ENCODE measurements at places on chromosomes 4 and X.

GRCh38 chr4:39043861-39044363 lies 11.7 kb upstream of the TMEM156 start:
- no peak for DNase-seq

GRCh38 chr4:8383016-8383415 lies 57.5 kb downstream of the ACOX3 start:
- DNase-seq: no peak

DNA sequence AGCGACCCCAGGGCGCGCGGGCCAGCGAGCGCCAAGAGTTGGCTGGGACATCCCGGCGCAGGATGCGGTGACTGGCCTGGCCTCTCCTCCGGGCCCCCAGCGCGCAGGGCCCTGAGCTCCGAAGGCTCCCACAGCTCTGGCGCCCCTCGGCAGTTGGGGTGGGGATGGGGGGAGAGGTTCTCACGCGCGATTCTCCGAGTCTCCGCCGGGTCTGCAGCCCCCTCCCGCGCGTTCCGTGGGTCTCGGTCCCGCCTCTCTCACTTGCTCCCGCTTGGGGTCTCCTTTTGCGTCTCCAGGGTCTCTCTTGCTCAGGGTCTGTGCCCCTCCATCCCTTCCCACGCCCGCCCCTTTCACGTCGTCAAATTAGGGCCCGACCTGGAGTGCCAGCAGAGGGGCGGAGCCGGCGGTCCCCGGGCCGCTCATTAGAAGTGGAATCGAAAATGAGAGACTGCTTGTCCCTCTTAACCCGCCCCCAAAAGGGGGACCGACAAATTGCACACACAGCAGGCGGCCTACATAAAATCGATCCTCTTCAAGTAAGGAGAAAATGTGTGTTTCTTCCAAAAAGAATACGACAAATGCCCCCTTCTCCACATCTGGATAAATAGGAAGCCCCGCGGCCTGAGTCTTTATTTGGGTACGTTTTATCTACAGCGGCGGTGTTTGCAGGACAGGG lies 877 bp upstream of the NKX1-1 start:
- no peak for DNase-seq

DNA sequence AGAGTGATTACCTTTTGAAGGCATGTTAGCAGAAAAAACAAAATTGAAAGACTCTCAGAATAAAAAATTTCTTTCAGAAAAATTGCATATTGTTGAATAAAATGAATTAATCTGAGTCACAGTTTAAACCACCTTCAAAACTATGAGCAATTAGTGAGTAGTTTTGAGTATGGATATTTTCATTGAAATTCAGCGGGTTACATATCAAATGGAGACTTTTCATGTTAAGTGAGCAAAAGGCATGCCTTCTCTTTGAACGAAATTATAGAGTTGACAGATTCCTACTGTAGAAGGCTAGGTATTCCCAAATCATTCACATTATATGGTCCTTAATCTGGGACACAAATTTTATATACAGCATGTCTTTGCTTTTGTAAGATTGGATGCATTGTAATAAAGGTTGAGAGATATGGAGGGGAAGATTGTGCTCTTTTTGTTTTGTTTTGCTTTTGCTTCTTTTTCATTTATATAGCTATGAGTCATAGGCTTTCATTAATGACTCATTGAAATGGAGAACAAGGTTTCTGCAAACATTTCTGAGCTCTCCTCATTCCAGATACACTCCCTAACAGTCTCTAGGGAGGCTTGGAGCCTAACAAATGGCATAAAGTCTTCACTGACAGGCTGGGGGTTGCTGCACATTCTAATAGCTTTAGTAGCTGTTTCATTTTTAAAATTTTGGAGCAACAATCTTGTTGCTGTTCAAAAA lies 21.6 kb downstream of the PCDH18 start:
- no peak for DNase-seq

GRCh38 chr4:68359508-68359907 lies 9.6 kb upstream of the YTHDC1 start:
- DNase-seq: no peak

- no peak for DNase-seq
Observed at GRCh38 chr4:2291705-2292645, 30.1 kb upstream of the MXD4 start.

All from CD4-positive, alpha-beta T cell (primary cell).